Naive B cell (primary cell): ENCODE measurements at places on chromosomes 3 and 15. TPM values are rescaled to one million over a fixed set of nuclear protein-coding genes. Genes with fewer than 3 reads are reported as not detected.
A peak's percentile ranks its signal among the peaks of the same experiment; 100 is the strongest.

GRCh38 chr3:60399861-60400845, 851.1 kb downstream of the FHIT start:
- no peak overlapping the region for H3K4me3 ChIP-seq
- DNase-seq, result no peak

GRCh38 chr15:94234300-94234699, 2.9 kb downstream of the MCTP2 start:
- H3K27ac ChIP-seq, result peak overlapping the region; percentile 73
- H3K4me3 ChIP-seq, result peak overlapping the region; percentile 86
- no peaks in the 10 kb centered on the region for H3K27me3 ChIP-seq
- DNase-seq, result no peak

- H3K4me3 ChIP-seq, result peak within 1 kb of the TSS; percentile 85
- DNase-seq, result no peak
- H3K27ac ChIP-seq, result no peak within 1 kb of the TSS
- peaks cover 9% of the 10 kb centered on the region for H3K4me1 ChIP-seq
- no peaks in the 10 kb centered on the region for H3K36me3 ChIP-seq
Measured at GRCh38 chr3:9916734-9917680, at the start of gene IL17RC. IL17RC (plus strand) TSS chr3:9917098; CDS start chr3:9917316, 218 bp downstream.

- DNase-seq, result no peak
- H3K36me3 ChIP-seq, result no peaks in the 10 kb centered on the region
- H3K4me3 ChIP-seq, result peak overlapping the region; percentile 23
- peaks cover 86% of the 10 kb centered on the region for H3K27me3 ChIP-seq
- H3K4me1 ChIP-seq, result peaks cover 31% of the 10 kb centered on the region
Measured at GRCh38 chr3:27723001-27723445, 900 bp upstream of the EOMES start.

- DNase-seq, result no peak
- peak overlapping the region; percentile 56 for H3K27ac ChIP-seq
- peaks cover 28% of the 10 kb centered on the region for H3K36me3 ChIP-seq
- H3K4me1 ChIP-seq, result peaks cover 7% of the 10 kb centered on the region
- H3K4me3 ChIP-seq, result no peak overlapping the region
Measured at GRCh38 chr3:13364602-13365271, 55.4 kb downstream of the NUP210 start.

GRCh38 chr15:42705336-42705735, 31.6 kb downstream of the CDAN1 start:
- H3K4me1 ChIP-seq, result peaks cover 2% of the 10 kb centered on the region
- H3K27me3 ChIP-seq, result no peaks in the 10 kb centered on the region
- no peak overlapping the region for H3K4me3 ChIP-seq
- H3K27ac ChIP-seq, result no peak overlapping the region
- H3K36me3 ChIP-seq, result no peaks in the 10 kb centered on the region

- H3K27me3 ChIP-seq, result no peaks in the 10 kb centered on the region
- no peak for DNase-seq
- H3K4me3 ChIP-seq, result no peak overlapping the region
- H3K27ac ChIP-seq, result no peak overlapping the region
- H3K36me3 ChIP-seq, result no peaks in the 10 kb centered on the region
Measured at GRCh38 chr3:99373846-99374210, 264.6 kb upstream of the COL8A1 start.

GRCh38 chr3:57755368-57755675, 787 bp upstream of the SLMAP start:
- H3K27ac ChIP-seq, result peak overlapping the region; percentile 85
- peaks cover 39% of the 10 kb centered on the region for H3K4me1 ChIP-seq
- DNase-seq, result no peak
- no peaks in the 10 kb centered on the region for H3K36me3 ChIP-seq
- H3K27me3 ChIP-seq, result no peaks in the 10 kb centered on the region

CELSR3 gene
- not detected for polyA plus RNA-seq

GRM2 gene
- polyA plus RNA-seq, result not detected
